ENCODE measurements at places on chromosomes 2 and 18.
A peak's percentile ranks its signal among the peaks of the same experiment; 100 is the strongest.

DNA sequence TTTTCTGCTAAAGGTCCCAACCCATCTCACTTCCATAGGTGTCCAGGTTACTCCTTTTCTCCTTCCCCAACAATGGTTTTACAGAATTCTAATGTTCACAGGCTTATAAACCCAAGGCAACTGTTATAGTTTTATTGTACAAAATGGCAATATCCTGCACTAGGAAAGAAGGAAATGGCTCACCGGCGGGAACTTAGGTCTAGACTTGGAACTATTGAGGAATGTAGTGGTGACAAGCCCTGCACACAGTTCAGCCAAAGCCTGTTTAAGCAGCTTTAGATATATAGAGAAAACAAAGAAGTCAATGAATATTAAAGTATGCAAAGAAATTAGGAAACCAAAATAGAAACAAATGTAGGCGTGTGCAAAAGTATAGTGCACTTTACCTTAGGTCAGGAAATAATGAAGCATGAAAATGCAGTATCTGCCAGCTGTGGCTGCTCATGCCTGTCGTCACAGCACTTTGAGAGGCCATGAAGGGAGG is 22.7 kb upstream of the KCNG3 start:
- DNase-seq, result no peak

GRCh38 chr2:236632295-236633218 is 62.9 kb downstream of the ACKR3 start:
- peak; percentile 34 for DNase-seq

GRCh38 chr2:60365556-60365955 is 187.9 kb downstream of the BCL11A start:
- DNase-seq, result no peak

- DNase-seq, result no peak
Observed at GRCh38 chr2:136246086-136246669, 128.2 kb upstream of the CXCR4 start.

GRCh38 chr18:13703899-13704298 is 22.5 kb downstream of the FAM210A start:
- no peak for DNase-seq

DNA sequence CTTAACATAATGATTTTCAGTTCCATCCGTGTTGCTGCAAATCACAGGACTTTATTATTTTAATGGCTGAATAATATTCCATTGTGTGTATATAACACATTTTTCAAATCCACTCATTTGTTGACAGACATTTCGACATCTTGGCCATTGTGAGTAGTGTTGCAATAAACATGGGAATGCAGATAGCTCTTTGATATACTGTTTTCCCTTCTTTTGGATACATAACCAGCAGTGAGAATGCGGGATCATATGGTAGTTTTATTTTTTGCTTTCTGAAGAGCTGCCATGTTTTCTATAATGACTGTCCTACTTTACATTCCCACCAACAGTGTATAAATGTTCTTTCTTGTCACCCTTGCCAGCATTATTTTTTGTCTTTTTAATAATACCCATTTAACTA is 420.3 kb upstream of the CHAC2 start:
- no peak for DNase-seq

DNA sequence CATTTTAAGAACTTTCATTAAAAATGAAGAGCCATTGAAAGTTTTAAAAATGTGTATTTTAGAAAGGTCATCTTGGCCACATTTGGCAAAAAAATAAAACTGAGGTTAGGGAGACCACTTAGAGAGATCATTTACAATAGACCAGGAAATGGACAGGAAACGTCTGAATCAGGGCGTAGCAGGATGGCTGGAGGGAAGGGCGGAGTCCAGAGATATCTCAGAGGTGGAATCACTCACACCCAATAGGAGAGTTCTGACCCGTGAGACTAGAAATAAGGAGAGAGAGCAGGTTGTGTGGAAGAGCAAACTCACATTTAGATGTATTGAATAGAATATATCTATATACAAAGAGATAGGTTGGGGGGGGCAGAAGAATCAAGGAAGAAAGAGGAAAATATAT is 373.4 kb downstream of the METTL4 start:
- no peak for DNase-seq

GRCh38 chr18:11981543-11982366 is 448 bp downstream of the IMPA2 start:
- no peak for DNase-seq

DNA sequence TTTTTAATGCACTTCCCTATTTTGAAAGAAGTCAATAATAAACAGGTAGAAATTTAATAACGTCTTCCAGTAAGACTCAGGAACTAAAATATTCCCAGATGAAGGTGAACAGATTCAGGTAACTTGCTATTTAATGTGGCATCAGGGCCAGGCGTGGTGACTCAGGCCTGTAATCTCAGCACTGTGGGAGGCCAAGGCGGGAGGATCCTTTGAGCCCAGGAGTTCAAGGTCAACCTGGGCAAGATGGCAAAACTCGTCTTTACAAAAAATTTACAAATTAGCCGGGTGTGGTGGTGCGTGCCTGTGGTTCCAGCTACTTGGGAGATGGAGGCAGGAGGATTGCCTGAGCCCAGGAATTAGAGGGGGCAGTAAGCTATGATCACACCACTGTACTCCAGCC is 81.8 kb downstream of the NXPH2 start:
- no peak for DNase-seq

- DNase-seq, result no peak
Observed at GRCh38 chr18:3530807-3531206, 80.8 kb downstream of the TGIF1 start.

GRCh38 chr2:236178890-236179235 is 10.7 kb upstream of the GBX2 start:
- DNase-seq, result no peak

GRCh38 chr18:30748541-30748940 is 294.0 kb downstream of the DSC3 start:
- DNase-seq, result no peak

GRCh38 chr2:197216361-197216979 is 94.1 kb downstream of the ANKRD44 start:
- DNase-seq, result no peak

DNA sequence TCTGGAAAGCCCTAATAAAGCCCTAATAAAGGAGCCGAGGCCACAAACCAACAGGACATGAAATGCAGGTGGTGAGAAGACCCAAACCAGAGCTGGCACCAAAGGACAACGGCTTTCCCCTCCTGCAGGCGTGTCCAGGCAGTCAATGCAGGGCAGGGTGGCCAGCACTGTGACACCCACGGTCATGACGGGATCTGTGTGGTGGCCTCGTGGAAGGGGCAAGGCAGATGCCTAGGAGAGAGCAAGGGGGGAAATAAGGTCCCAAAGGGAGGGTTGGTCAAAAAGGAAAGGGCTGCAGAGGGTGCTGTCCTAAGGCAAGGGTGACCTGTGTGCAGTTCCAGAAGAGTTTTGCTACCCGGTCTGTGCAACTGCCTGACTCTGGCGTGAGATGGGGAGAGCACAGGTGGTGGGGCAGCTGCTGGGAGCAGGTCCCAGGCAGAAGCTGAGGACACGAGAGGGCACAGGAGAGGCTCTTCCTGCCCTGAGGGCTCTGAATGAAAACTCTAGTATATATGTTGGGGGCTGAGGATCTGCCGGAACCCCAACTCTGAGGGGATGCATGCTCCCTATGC is 156.7 kb downstream of the TPO start:
- DNase-seq, result peak; percentile 63

DNA sequence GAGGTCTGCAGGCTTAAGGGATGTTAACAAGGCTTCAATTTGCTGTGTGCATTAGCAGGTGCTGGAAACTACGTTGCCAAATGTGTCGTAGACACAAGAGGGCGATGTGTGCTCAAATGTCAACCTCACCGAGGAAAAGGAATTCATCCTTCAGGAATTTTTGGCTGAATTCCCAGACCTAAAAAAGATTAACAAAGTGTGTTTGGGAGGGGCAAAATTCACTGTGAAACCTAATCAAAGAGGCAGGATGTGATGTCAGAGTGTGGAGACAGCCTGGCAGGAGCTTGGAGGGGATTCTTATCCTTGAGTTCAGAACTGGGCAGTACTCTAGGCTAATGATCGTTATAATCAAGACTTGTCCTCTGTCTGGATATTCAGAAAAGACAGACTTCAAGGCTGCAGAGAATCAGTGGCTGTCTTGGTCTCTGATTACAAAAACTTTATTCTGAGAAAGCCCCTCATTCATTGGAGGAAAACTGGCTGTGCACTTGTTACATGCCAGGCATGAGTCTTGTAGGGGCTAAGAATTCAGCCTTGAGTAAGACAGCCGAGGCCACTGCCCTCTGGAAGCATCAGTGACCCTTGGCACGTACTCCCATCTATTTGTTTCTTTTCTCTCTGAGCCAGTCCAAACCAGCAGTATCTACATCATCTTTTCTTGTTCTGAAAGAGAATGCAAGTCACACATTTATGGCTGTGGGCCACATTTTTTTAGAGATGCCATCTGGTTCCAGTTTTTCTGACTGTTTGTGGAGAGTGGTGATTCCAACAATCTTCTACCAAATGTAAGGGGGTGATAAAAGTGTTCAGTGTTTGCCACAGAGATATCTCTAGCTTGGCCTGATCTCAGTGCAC is 18.7 kb upstream of the SCYGR1 start:
- DNase-seq, result no peak

GRCh38 chr2:37276291-37276690 is 44.8 kb downstream of the NDUFAF7 start:
- no peak for DNase-seq

- no peak for DNase-seq
Observed at GRCh38 chr18:44626236-44626635, 54.5 kb upstream of the SETBP1 start.

DNA sequence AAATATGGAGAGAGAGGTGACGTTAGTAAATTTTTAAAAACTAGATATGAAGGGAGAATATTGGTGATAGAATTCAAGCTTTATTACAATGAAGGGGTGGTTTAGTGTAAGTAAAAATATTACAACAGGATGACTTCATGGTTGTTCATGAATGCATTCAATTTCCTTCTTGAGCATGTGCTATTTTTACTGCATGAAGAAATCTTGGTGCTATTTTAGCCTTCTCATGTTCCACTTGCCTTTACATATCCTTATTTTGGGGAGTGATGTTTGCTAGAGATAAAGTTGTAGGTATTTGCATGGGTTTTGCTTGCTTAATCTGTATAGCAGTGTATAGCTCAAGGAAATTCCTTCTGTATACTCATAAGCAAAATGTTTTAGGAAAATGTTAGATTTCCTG is 195.0 kb upstream of the MMADHC start:
- DNase-seq, result no peak

GRCh38 chr2:236604575-236605344 is 35.1 kb downstream of the ACKR3 start:
- no peak for DNase-seq
